ENCODE measurements at places on chromosomes 3 and 15.

- DNase-seq = no peak
Measured at GRCh38 chr15:56492791-56493555, 28.0 kb upstream of the MNS1 start.

GRCh38 chr3:183428447-183429211 is at the start of gene MCF2L2:
TSS of gene MCF2L2 (minus strand) at chr3:183428619. CDS start at chr3:183427977, 642 bp downstream.
- DNase-seq = peak; percentile 29

DNA sequence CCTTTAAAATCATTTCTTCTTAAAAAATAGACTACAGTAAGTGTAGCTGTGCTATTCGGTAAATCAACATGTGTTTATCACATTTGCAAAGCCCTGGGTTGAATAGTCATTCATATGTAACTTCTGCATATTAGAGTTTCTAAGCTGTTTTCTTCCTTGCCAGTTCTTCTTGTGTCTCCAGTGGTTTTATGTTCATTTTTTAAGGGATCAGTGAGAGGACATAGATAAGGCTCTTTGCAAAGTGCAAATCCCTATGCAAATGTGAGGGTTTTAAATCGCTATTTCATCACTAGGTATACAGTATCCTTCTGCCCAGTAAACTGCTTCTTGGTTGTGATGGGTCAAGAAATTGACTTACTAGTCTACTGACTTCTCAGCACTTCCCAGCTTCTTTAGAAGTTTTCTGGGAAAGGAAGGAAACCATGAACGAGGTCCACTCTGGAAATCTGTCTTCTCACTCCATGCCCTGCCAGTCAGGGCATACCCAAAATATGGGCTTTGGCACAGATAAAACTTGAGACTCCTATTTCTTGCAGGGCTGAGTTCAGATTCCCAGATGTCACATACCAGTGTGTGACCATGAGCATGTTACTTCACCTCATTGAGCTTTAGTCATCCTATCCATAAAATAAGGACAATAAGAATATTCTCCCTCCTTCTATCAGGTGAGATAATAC is 38.8 kb upstream of the ADAMTS9 start:
- no peak for DNase-seq

GRCh38 chr15:45704329-45705249 is 69.8 kb downstream of the SQOR start:
- peak; percentile 59 for DNase-seq

- DNase-seq = peak; percentile 75
Measured at GRCh38 chr15:101615986-101616848, 36.0 kb downstream of the TM2D3 start.
